ENCODE measurements at places on chromosomes 4 and X. TPM values are rescaled to one million over a fixed set of nuclear protein-coding genes. Genes with fewer than 3 reads are reported as not detected.

Gene ESX1
- not detected for polyA plus RNA-seq

Gene RS1
- polyA plus RNA-seq, result not detected

Gene GDPD2
- not detected for polyA plus RNA-seq

Gene ABCG2
- polyA plus RNA-seq, result 0.25 TPM

Gene TMPRSS11B
- polyA plus RNA-seq, result not detected

Gene GC
- 8.2 TPM for polyA plus RNA-seq

Gene RENBP
- 8.1 TPM for polyA plus RNA-seq

All from stomach (tissue), 19 donors.